H54 (cell line): ENCODE measurements at places on chromosomes 3 and 15.

- no peak for DNase-seq
Observed at GRCh38 chr3:104429727-104430126, 937.0 kb upstream of the ALCAM start.

- no peak for DNase-seq
Observed at GRCh38 chr3:164416491-164417222, 661.6 kb downstream of the SI start.

GRCh38 chr3:115280506-115280905, 133.4 kb upstream of the ZBTB20 start:
- DNase-seq: no peak

GRCh38 chr3:176376531-176376930, 820.8 kb downstream of the TBL1XR1 start:
- no peak for DNase-seq

GRCh38 chr3:128296469-128297251, 143.4 kb downstream of the EEFSEC start:
- DNase-seq: no peak

- no peak for DNase-seq
Observed at GRCh38 chr3:177061369-177061768, 135.9 kb downstream of the TBL1XR1 start.

DNA sequence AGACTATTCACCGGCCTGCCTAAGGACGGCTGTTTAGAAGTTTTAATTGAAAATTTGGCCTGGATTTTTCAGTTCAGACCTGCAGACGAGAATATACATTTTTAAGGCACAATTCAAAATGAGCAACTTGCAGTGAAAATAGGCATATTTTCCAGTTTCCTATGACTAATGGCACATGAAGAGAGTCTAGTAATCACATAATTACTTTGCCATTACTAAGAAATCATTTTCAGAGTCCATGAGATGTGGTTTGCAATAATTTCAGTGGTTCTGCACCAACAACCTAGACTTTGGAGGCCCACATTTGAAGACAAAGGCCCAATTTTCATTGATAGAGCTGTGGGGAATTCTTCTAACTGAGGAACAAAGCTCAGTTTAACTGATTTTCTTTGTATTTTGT, 205.3 kb downstream of the SOX2 start:
- DNase-seq: no peak

DNA sequence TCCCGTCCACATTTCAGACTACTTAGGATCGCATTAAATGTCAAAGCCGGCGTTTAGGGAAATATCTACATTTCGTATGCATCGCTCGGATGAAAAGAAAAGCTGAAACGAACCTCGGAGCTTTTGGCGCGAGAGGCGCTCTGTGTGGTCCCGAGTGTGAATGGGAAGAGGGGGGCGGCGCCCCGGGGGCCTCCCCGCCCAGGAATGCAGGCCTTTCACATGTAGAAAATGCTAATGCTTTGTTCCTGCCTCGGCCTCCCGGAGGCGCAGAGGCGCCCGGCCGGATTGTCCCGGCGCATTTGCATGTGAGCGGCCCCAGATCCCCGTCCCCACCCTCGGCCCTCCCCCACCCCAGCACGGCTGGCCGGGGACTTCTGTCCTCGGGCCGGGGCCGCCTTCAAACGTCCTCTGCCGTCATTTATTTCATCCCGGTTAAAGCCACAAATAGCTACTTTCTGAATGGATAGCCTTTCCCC, 37.0 kb upstream of the TRIM71 start:
- DNase-seq: no peak

DNA sequence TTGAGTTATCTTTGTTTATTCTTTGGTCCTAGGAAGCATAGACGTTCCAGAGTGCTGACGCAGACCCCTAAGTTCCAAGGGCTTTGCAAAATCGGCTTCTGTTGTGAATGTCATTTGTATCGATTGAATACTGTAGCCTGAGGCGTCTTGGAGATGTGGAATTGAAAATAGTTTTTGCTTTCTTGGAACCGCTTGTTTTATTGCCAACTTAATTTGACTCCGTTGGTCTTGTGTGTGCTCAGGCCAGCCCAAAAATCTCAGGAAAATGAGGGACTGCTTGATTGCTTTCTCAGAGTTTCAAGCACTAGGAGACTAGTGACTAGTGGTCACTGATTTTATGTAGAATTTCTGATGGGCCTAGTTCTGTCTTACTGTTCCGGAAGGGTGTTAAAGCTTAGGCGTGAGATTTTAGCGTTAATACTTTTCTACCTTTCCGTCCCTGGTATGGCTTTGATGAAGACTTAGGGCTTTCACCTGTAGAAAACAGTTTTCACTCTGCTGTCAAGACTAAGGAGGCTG, 263 bp upstream of the UTS2B start:
- no peak for DNase-seq

- no peak for DNase-seq
Observed at GRCh38 chr3:168061332-168061996, 34.3 kb downstream of the GOLIM4 start.

- no peak for DNase-seq
Observed at GRCh38 chr3:70359711-70360110, 47.3 kb upstream of the MDFIC2 start.

DNA sequence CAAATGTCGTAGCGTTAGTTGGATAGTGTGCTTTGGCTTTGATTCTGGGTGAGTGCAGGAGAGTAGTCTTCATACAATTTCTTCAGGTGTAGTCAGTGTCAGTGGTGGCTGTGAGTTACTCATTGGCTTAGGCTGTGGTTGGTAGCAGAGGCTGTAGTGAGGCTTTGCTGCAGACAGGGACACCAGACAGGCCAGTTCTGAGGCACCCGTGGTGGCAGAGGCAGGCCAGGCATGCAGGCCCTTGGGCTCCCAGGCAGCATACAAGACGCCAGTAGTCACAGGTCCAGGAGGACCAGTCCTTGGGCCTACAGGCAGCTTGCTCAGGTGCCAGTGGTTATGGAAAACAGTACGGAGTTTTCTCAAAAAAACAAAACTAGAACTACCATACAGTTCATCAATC, 61.3 kb downstream of the DMXL2 start:
- no peak for DNase-seq

GRCh38 chr15:58864602-58865424, 68.7 kb downstream of the SLTM start:
- DNase-seq: no peak

GRCh38 chr3:39125841-39126500, 18.5 kb downstream of the TTC21A start:
- DNase-seq: no peak

GRCh38 chr15:64731805-64732151, 43.6 kb downstream of the RBPMS2 start:
- no peak for DNase-seq

- DNase-seq: no peak
Observed at GRCh38 chr3:115825046-115825445, 201.7 kb downstream of the GAP43 start.

- DNase-seq: no peak
Observed at GRCh38 chr3:47613722-47614121, 35.1 kb upstream of the CSPG5 start.

GRCh38 chr15:99477791-99478471, 87.9 kb upstream of the MEF2A start:
- no peak for DNase-seq

DNA sequence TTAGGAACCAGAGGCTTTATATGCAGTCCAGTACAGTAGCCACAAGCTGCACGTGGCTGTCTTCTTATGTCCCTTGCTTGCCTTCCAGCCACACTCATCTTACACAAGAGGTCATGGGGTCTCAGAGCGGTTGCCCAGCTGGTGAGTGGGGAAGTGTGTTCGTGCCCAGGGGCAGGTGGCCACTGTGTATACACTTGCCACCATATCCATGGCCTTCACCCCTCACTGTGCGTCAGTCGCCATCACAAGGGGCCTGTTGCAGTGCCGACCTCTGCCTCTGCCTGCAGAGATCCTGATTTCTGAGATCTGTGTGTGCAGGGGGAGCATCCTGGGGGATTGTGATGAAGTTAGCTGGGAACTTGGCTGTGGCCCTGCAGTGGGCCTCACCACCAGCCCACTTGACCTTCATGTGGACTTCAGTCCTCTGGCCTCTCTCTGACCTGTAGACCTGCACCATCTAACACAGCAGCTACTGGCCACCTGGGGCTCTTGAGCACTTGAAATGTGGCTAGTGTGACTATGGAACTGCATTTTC, 43.1 kb upstream of the SACM1L start:
- DNase-seq: no peak

GRCh38 chr15:68298882-68299381, 21.4 kb downstream of the FEM1B start:
- DNase-seq: no peak

- DNase-seq: no peak
Observed at GRCh38 chr3:40328374-40328773, 18.9 kb downstream of the EIF1B start.

DNA sequence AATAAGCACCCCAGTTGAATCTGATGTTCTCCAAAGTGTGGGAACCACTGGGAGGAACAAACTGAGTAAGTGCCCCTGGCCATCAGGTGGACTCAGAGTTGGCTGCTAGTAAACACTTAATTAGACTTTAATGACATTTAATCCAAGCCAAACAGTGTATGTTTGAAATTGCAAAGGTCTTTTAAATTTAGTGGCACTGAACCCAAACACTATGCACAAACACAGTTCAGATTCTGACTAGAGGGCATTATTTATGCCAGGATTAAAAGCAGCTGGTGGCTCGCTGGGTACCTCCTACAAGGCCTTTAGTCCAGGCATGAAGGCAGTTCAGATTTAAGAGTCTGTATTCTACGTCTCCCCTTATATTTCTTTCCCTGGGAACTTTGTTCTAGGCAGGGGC, 264.8 kb downstream of the CLSTN2 start:
- no peak for DNase-seq

DNA sequence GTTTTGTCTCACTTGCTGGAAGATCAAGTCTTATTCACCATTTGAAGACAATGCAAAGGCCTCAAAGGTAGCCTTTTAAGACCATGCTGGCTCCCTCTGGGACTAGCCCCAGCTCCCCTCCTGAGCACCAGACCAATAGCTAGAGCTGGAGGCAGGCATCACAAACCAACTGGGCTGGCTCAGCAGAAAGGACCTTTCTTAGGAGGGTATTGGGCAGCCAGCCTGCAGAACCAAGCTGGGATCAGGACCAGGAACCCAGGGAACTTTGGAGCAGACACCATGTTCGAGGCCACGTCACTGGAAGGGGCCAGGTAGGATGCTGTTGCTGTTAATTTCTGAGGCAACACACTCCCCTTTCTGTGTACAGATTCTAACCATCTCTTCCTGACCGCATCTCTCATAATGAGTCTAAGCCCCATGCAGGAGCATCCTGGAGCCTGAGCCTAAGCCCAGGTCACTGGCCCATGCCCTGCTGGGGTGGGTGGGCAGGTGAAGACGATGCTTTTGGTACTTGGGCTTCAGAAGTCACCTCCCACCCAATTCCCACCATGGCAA, 81.4 kb upstream of the KLF13 start:
- DNase-seq: no peak

DNA sequence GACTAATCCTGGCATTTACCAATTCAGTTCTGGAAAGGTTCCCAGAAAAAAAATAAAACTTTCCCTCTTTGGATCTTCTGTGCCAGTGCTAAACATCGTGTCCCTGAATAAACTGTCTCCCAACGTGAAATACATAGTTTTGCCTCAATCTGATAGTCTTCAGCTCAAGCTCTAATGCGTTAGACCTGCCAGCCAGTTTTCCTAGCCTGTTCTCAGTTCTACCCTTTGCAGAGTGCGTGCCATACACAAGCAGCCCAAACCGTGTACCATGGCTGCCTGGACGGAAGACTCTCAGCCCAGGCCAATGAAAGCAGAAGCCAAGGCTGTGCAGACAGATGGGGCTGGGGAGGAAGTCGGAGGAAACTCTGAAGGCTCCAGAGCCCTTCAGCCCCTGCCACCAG, 11.4 kb upstream of the OCA2 start:
- no peak for DNase-seq

GRCh38 chr3:33186524-33187367, 31.9 kb downstream of the SUSD5 start:
- peak; percentile 29 for DNase-seq

GRCh38 chr3:128663151-128663550, 12.5 kb upstream of the RPN1 start:
- no peak for DNase-seq

GRCh38 chr3:176987901-176988650, 209.2 kb downstream of the TBL1XR1 start:
- no peak for DNase-seq

- no peak for DNase-seq
Observed at GRCh38 chr3:185924375-185924774, 13.4 kb downstream of the TRA2B start.

DNA sequence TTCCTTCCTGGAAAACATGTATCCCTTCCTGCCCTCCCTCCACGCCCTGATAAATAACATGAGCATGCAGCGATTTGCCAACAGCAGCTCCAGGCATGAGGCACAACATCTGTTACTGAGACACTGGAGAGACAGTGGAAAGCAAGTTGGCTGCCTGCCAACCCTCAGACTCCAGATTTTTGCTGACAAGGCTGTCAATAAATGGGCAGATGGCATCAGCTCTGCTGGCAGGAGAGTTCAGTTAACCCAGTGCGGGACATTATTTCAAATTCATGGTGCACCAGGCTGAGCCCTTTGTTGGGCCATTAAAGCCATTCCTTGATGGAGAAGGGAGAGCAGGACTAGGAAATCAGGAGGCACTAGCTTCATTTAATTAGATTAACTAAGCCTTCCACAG, 293.3 kb downstream of the MEX3B start:
- DNase-seq: no peak

- no peak for DNase-seq
Observed at GRCh38 chr3:194440756-194441155, 41.7 kb upstream of the GP5 start.

GRCh38 chr3:44280631-44281030, 38.9 kb downstream of the TOPAZ1 start:
- no peak for DNase-seq

GRCh38 chr3:171979081-171979480, 60.3 kb upstream of the FNDC3B start:
- DNase-seq: no peak

GRCh38 chr15:74812533-74812932, at the start of gene LMAN1L:
Gene LMAN1L (plus strand): TSS chr15:74812835. CDS start chr15:74812855, 20 bp downstream.
- no peak for DNase-seq

DNA sequence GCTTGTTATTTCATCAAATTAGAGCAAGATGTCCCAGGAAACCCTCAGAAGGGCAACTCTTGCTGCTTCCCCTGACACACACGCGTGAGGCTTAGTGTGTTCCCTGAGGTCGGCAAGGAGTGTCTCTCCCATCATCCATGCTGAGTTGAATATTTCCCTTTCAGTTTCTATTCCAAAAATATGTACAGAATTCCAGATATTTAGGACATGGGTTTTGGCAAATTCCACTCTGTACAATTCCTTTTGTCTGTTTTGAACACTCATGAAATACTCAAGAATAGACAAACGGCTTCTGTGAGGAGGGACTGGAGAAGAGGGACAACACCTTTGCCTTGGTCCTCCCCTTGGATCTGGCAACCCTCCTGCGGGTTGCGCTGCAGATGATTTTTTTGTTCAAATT, 138.0 kb downstream of the DUT start:
- no peak for DNase-seq

DNA sequence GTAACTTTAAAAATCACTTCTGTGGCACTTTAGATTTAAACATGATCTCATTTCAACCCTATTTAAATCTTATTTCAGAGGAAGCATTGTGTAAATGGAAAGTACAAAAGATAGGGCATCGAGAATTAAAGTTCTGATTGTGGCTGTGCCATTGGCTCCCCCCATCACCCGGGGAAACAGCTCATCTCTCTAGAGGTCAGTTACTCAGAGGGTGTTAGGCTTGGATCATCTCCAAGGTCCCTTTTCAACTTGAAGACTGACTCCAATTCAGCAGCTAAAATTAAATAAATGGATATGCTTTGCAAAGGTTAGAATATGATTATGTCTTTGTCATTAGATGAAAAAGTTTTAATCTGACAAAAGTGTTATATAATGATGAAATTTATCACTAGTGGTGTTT, 20.1 kb downstream of the CADM2 start:
- no peak for DNase-seq

GRCh38 chr3:11307830-11308432, 35.7 kb downstream of the ATG7 start:
- no peak for DNase-seq
